ENCODE measurements at places on chromosomes 1 and 21. TPM values are rescaled to one million over a fixed set of nuclear protein-coding genes. Genes with fewer than 3 reads are reported as not detected.

TEDDM1 gene
- total RNA-seq: not detected

CFHR1 gene
- not detected for total RNA-seq

UQCRHL gene
- total RNA-seq: 2.0 TPM

KCNN3 gene
- total RNA-seq: under 0.01 TPM

SH3D21 gene
- total RNA-seq: 4.7 TPM

DISC1 gene
- 12.7 TPM for total RNA-seq

RIMKLA gene
- under 0.01 TPM for total RNA-seq

HCRTR1 gene
- not detected for total RNA-seq

PCAT6 gene
- 0.86 TPM for total RNA-seq

PLEKHG5 gene
- total RNA-seq: 2.8 TPM

NKAIN1 gene
- total RNA-seq: not detected

SPSB1 gene
- 33.7 TPM for total RNA-seq

GNAI3 gene
- total RNA-seq: 11.6 TPM

FMO5 gene
- total RNA-seq: 0.44 TPM

FGR gene
- total RNA-seq: not detected

OLFML3 gene
- 238 TPM for total RNA-seq

NT5C1A gene
- total RNA-seq: not detected

CFHR5 gene
- total RNA-seq: not detected

GUCA2A gene
- not detected for total RNA-seq

PIP5K1A gene
- 71.9 TPM for total RNA-seq

Measured in placental pericyte (primary cell).